ENCODE measurements at places on chromosomes 16 and 17.

DNA sequence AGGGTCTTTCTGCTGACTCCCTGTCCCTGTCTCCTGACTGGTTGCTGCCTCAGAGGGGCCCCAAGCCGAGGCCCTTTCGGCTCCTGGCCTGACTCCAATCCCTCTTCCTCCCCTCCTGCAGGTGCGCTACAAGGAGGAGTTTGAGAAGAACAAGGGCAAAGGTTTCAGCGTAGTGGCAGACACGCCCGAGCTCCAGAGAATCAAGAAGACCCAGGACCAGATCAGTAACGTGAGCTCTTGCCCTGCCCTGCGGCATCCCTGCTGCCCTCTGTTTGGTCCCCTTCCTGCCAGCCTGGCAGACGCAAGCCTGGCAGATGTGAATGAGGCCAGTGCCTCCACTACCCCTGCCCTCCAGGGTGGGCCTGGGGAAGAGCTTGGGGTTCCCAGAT, 27.1 kb upstream of the LASP1NB start:
- no peak for DNase-seq

DNA sequence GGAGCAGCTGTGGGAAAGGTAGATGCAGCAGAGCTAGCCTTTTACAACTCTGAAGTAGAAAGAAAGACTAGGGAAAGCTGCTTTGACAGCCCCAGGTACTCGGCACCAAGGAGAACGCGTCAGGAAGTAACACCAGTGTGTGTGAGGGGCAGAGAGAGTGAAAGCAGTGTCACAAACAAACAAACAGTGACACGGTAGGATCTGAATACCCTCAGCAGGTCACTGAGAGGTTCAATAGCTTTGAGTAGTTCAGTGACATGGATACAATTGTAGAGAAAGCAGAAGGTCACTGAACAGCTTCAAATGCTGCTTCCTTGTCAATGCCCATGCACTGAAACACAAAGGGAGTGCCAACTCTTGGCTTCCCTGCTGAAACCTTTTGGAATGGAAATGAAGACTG, 150.3 kb upstream of the C17orf78 start:
- DNase-seq = no peak

DNA sequence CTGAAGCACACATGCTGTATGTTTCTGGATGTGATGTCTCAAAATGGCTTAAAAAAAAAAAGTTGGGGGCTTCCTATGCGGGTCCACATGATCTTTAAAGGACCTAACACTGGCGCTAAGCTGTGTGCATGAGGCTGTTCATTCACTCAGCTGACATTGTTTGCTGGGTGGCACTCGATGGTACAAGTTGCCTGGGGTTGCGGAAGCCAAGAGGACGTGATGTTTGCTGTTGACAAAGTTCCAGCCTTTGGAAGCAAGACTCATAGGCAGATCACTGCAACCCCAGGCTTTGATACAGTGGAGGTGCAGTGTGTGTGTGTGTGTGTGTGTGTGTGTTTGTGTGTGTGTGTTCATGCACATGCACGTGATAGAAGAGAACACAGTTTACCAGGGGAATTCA, 29.5 kb upstream of the DNAI2 start:
- no peak for DNase-seq

DNA sequence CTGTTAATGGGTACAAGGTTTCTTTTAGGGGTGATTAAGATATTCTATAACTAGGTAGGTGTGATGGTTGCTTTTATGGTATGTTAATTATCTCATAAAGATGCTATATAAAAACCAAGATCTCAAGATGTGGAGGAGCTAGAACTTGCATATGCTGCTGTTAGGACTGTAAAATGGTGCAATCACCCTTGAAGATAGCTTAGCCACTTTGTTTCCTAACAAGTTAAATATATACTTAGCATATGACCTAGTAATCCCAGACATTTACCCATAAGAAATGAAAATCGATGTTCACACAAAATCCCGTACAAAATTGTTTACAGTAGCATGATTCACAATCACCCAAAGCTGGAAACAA, 25.1 kb downstream of the GGA2 start:
- no peak for DNase-seq

DNA sequence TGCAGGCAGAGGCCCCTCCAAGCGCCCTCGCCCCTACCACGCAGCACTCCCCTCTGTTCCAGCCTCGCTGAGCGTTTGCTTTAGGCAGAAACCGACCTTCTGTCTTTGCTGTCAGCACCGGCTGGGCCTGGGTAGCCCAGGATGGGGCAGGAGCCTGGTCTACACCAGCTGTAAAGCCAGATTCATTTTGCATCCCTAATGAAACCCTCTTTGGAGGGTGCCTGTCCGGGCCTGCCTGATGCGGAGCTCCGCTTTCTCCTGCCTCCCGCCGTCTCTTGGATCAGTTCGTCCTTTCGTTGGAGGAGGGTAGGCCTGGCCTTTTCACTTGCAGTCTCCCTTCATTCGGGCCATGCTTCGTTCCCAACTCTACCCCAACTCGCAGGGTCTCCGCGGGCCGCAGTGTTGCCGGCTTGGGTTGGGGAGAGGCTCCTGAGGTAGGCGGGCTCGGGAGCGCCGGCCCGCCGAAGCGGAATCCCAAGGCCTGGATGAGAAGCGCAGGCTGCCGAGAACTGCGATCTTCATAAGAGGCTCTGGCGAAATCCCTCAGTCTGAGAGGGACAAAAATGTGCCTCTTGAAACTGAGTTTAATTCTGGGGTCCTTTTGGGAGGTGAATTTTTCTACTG, 4.8 kb upstream of the HOXB8 start:
- no peak for DNase-seq

Data from right hindlimb (tissue), 1 donor.